ENCODE measurements at places on chromosomes 3 and 15.

- no peak for DNase-seq
Observed at GRCh38 chr3:56369914-56370313, 98.4 kb downstream of the ERC2 start.

DNA sequence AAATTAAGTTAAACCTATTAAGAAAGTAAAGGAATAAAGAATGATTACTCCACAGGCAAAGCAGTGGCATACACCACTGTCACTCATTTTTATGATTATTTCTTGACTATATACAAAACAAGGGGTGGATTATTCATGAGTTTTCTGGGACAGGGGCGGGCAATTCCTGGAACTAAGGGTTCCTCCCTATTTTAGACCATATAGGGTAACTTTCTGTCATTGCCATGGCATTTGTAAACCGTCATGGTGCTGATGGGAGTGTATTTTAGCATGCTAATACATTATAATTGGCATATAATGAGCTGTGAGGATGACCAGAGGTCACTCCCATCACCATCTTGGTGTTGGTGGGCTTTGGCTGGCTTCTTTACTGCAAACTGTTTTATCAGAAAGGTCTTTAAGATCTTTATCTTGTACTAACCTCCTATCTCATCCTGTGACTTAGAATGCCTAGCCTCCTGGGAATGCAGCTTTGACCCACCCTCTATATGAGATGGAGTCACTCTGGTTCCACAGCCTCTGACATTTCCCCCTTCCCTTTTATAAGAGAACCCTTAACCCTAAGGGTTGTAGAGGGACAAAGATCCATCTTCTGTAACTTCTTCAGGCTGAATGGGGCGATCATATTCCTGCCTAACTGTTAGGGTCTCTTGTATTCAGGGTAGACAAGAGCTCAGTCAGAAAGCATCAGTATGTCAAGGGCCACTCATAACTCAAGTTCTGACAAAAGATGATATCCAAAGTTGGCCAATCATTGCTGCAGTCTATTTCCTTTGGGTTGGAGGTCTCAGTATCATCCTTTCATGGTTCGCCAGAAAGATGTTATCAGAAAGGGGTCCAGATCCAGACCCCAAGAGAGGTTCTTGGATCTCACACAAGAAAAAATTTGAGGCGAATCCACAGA is 79.5 kb upstream of the LIPC start:
- DNase-seq: no peak

GRCh38 chr3:112132975-112133448 is at the start of gene GCSAM:
GCSAM (minus strand) TSS chr3:112133248; CDS start chr3:112133120, 128 bp downstream.
- DNase-seq: peak; percentile 41

DNA sequence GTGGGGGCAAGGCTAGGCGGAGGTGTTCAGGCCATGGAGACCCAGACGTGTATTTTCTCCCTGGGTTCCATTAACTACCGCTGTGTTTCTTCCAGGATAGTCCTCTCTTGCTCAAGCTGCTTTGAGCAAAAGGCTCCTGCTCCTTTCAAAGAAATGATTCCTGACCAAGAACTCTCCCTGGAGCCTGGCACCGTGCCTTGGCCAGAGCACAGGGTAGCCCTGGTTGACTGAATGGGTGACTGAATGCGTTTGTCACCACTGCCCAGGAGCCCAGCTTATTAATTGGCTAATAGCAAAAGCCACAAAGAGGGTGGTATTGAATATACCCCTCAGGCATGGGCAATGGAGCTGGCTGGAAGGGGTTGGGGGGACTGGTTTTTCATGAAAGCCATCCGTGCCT is 13.9 kb downstream of the RASGRF1 start:
- DNase-seq: no peak

- DNase-seq: no peak
Observed at GRCh38 chr15:64187396-64188191, 24.8 kb upstream of the PPIB start.

DNA sequence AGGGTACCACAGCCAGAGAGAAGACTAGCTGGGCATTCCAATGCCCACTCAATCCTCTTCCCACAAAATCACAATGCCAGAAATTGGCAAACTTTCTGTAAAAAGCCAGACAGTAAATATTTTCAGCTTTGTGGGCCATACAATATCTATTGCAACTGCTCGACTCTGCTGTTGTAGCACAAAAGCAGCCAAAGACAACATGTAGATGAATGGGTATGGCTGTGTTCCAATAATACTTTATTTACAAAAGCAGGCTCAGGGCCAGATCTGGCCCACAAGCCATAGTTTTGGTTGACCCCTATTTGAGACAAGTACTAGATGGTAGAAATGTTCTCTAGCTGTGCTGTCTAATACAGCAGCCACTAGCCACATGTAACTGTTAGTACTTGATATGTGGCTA is 330.9 kb downstream of the ERC2 start:
- no peak for DNase-seq

GRCh38 chr15:100095541-100096247 is 246.1 kb downstream of the ADAMTS17 start:
- DNase-seq: no peak

- DNase-seq: no peak
Observed at GRCh38 chr3:73480187-73480672, 144.5 kb downstream of the PDZRN3 start.

GRCh38 chr15:31474059-31474868 is 147.6 kb downstream of the KLF13 start:
- peak; percentile 46 for DNase-seq

- DNase-seq: no peak
Observed at GRCh38 chr3:147939425-147939824, 530.3 kb downstream of the ZIC1 start.

GRCh38 chr15:40102897-40103858 is 5.5 kb downstream of the BMF start:
- DNase-seq: no peak

DNA sequence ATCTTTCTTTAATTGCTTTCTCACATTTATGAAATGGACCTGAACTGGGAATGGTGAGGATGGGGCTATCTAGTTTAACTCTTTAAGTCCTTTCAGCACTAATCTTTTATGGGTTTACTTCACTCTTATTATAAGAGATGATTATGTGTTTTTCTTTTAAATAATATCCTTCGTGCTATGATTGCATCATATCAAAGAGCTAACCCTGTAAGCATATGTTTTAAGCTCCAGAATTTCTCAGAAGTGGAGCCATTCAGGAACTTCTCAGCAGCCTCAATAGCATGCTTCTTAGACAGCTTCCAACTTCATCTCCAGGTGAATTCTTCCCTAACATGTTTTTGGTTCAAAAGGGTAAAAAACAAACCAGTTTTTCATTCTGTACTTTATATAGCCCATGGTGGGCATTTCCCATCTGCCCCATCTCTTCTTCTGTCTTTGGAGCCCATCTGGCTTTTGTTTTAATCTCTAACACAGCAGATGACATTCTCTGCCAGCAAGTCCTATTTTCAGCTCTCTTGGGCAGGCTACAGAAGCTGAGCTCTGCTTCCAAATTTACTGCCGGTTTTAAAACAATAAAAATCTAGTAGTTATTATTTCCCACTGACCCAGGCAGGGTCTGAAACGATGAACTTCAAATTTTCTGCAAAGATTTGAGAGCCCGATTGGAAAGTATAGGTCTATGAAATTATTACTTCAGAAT is 26.8 kb upstream of the IL1RAP start:
- DNase-seq: no peak

GRCh38 chr3:98596541-98597500 is 3.4 kb upstream of the CPOX start:
- DNase-seq: peak; percentile 26

GRCh38 chr15:78906316-78906620 is 33.6 kb downstream of the MORF4L1 start:
- DNase-seq: no peak

DNA sequence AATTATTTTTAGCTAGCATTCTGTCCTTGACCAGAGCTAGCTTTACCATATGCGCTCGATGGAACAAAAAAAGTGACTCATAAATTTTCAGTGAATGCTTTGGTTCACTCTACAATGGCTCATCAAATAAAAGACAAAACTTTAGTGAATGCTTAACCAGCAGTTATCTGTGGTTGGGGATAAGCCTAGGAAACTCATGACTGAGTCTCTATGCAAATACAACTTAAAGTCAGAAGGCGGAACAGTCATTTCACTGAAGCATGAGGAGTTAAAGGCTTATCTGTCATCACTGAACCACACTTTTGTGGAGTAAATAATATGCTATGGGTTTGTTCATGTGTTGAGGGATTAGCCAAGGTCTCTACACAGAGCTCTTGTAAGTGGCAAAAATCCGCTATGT is 308.4 kb downstream of the SQOR start:
- DNase-seq: no peak

DNA sequence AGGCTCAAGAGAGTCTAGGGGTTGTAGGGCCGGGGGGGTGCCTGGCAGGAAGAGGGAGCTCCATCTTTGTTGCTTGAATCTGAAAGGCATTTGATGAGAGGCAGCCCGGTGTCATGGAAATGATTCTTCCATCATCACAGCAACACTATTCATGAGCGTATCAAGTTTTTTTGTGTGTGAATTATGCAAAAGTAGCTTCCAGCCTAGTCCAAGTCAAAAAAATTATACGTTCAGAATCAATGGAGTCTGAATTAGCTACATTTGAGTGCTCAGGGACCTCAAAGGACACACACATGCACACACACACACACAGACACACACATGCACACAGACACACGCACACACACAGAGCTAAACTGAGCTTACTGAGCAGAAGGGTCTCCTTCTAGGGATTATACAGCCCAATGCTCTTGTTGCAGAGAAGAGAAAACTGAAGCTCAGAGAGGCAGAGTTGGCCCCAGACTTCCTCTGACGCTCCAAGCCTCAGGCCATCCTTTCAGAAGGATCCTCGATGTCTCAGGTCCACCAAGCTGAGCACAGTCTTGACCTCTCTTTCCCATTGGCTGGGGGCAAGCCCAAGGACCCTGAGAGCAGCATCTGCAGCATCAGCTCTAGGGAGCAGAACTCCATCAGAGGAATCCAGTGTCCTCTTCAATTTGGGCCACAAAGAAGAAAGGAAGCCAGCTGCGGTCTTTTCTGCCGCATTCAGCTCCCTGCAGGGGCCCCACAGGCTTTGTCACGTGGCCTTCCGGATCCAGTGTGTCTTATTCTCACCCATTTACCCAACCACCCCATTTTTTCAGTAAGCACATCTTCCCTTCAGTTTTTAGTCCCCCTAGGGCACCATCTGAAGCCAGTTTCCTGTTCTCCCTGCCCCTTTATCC is 228.0 kb downstream of the UACA start:
- peak; percentile 18 for DNase-seq

GRCh38 chr15:36898536-36899126 is 201.7 kb downstream of the MEIS2 start:
- no peak for DNase-seq

- no peak for DNase-seq
Observed at GRCh38 chr3:188283347-188283746, 129.4 kb downstream of the LPP start.

DNA sequence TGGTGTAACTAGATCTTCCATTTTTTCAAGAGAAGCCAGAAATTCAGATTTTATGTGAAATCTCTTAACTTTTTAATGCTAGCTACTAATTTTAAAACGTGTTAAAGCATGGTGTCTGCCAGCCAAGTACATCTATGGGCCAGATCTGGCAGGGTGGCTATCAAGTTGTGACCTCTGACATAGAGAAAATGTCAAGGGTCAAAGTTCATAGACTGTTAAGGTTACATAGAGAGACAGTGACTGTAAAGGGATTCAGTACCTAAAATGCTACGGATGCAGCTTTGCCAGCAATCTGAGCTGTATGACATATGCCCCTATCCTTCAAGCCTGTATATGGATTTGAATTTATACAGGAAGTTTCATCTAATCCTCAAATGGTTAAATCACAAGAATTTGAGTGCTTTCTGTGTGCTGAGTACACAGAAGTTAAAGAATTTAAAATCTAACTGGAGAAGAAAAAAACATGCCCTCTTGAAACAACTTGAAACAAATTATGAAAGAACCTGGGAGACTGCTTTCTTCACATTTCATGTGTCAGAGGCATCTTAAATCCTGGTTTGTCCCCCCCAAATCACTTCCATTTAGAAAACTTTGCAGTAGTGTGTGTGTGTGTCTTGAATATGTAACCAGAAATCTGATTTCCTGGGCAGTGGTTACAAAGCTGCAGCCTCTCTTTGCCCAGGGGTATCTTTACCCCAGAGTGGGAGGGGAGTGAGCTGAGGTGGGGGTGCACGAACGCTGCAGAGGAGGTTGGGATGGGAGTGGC is 895 bp upstream of the ARHGAP31 start:
- DNase-seq: no peak

DNA sequence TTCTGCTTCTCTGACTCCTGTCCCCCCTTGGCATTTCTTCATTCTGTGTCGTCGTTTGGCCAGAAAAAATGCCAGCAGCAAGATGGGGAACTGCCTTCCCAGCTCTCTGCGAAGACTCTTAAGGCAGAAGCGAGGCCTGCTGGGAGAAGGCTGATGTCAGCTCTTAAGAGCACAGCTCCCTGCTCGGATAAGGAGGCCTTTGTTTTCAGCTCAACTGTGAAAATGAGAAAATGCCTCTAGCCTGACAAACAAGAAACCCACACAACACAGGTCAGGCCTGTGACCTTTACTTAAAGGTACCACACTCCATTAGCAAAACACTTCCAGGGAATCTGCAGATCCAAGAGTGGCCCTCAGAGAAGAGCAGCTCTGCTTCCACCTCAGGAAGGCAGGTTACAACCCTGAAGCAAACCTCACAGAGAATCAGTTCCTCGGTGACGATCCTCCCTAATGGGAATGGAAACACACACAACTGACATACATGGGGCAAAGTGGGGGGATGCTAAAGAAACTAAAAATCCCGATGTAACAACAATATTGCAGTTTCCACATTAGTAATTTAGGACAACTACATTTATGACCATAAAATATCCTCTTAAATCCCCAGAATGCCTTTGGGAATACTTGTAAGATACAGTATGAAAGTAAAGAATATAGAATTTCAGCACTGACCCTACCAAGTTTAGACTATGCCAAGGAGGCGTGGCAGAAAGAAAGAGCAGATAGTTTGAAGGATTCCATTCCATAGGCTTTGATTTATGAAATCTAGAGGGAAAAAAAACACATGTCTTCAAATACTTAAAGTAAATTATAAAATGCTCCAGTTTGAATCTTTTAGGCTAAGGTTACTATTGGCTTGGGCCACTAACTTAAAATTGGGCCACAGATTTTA is 52.1 kb downstream of the VGLL4 start:
- DNase-seq: no peak

DNA sequence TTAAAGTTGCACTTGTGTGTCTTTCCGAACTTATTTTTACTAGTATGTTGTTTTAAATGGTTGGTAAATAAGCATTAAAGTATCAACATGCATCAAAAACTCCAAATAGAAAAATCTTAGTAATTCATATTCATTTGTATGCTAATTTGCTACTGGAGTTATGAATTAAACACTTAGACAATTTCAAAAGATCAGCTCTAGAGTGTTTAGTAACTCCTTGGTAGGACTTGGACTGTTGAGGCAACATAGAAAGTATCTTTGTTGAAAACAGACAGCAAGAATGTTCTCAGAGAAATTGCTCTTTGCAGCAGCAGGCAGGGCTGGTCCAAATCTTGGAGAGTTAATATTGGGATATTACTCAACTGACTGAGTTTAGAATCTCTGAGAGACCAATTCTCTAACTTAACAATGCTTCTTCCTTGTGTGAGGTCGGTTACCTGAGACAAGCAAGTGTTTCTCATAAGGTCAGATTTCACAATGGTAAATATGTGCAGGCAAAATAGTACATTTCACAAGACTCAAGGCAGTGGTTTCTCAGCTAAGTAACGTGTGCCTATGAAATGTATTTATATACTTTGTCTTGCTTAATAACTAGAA is 147.8 kb upstream of the IL12A start:
- no peak for DNase-seq

GRCh38 chr3:115615001-115615814 is 8.1 kb upstream of the GAP43 start:
- DNase-seq: no peak

GRCh38 chr15:91055548-91056331 is 33.3 kb upstream of the VPS33B start:
- DNase-seq: peak; percentile 35

All from activated CD4-positive, alpha-beta T cell treated with anti-CD3 and anti-CD28 coated beads, Interleukin-2, amount 50 U/mL, for 24 hours (primary cell).